CD4-positive, alpha-beta T cell treated with Interleukin-12 subunit alpha and Interleukin-12 subunit beta, for 1 hour (primary cell): ENCODE measurements at places on chromosomes 1 and 21.

DNA sequence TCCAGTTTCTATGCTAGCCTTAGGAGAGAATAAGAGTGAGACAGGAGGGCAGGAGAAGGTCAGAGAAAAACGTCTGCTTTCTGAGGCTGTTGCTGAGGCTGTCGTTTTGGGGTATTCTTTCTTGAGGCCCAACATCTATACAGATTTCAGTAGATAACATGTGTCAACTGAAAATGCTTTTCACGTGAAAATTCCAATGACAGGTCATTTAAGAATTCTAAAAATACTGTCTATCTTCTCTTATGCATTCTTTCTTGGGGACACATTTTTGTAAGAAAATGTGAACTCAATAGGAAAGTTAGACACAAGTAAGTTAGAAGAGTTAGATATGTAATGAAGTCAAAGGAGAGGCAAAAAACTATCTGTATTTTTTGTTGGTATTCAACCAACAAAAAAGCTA, 150.8 kb downstream of the TGFB2 start:
- DNase-seq, result no peak

- DNase-seq, result no peak
These were observed 168.6 kb upstream of the CSF3R start for GRCh38 chr1:36651176-36651910.

- DNase-seq, result no peak
These were observed 43.7 kb downstream of the CHAF1B start for GRCh38 chr21:36428761-36429432.

GRCh38 chr1:155537193-155537592, 25.4 kb downstream of the ASH1L start:
- no peak for DNase-seq

GRCh38 chr1:24191860-24192259, 4.8 kb upstream of the IFNLR1 start:
- no peak for DNase-seq

- no peak for DNase-seq
These were observed 74.7 kb downstream of the LEPR start for GRCh38 chr1:65495137-65495536.
